ENCODE measurements at places on chromosomes 6 and 20.

GRCh38 chr20:39103732-39104131 lies 141.6 kb downstream of the DHX35 start:
- DNase-seq, result no peak

DNA sequence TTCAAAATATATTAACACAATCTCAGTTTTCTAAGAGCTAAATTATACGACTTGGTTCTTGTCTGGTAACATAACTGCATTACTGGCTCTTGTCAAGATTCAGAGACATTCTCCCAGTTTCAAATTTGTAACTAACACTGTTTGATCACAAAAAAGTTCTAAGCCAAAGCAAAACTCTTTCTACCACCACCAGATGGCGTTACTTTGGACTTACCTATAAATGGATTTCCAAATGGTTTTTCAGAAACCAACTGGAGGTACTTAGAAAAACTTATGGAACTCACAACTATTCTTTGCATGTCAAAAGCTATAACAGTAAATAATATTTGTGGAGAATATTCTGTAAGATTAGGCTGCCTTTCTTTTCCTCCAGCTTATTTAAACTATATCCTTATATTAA lies 34.2 kb upstream of the GFRAL start:
- no peak for DNase-seq

DNA sequence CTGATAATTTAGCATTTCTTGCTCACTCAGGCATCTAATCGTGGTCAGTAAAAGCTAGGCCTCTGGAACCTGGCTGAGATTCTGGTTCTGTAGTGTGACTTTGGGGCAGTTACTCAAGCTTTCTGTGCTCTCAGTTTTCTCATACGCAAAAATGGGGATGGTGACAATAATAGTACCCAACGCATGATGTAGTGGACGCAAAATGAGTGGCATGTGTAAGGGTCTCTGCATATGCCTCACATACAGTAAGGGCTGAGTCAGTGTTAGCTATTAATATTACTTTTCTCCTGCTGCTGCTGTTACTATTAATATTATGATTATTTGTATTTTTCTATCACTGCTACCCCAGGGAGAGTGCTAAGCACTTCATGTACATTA lies 686 bp downstream of the GINS1 start:
- DNase-seq, result no peak

GRCh38 chr6:5967594-5967993 lies 39.1 kb downstream of the NRN1 start:
- no peak for DNase-seq

DNA sequence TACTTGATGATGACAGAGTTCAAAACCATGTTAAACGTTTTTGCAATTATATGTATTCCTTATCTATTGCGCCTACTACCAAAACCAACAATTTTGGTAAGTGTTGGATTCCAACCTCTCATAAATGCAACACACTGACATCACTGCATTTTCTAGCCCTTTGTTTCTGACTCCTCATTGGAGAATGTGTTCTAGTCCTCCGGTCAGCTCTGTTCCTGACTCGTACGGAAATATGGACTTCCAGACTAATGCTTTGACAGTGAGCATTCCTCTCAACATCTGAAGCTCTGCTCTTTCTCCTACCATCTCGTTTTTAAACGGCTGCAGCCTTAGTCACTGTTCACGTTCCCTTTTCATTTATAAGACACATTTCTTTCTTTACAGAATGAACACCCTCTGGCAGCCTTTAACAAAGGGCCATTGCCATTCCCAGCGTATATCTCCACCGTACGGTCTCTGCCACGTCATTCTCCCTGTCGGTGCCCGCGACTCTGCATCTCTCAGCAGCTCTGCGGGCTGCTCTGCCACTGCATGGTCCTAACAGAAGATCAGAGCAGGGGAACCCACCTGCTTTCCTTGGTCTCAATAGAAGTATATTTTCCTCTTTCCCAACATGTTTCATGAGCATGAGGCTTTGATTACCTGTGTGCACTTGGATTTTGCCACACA lies 103.0 kb upstream of the SYNDIG1 start:
- DNase-seq, result no peak

GRCh38 chr6:156954816-156955215 lies 177.6 kb downstream of the ARID1B start:
- DNase-seq, result no peak

DNA sequence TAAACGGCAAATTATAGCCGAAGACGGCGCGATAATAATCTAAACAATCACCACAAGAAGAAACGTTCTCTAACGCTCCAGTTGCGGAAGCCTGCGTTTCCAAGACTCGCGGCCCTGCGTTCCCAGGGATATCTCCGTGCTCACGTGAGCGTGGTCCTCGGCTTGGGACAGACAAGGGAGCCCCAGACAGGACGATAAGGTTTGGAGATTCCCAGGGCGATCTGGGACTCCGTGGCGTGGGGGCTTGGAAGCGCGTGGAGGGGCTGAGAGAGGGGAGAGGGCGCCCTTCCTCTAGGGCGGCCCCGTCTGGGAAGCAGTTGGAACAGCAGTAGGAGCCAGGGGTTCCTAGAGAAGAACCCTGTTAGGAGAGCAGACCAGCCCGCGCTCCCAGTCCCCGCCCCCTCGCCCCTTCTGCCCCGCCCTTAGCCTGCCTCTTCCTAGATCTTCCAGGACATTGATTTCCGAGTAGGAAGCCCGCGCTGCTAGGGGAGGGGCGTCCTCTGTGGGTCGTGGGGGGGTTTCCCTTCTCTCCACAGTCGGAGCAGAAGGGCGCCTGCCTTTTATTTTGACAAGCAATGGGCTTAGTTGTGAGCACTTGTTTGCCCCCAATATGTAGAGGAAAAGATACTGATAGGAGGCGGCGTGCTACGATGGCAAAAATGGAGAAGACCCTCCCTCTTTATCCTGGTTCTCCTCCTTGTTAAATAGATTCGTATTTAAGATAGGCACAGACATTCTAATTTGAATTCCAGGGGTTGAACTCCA lies 10.6 kb downstream of the NRN1 start:
- peak; percentile 55 for DNase-seq

- no peak for DNase-seq
Measured at GRCh38 chr6:122640366-122640765, 30.2 kb downstream of the PKIB start.

DNA sequence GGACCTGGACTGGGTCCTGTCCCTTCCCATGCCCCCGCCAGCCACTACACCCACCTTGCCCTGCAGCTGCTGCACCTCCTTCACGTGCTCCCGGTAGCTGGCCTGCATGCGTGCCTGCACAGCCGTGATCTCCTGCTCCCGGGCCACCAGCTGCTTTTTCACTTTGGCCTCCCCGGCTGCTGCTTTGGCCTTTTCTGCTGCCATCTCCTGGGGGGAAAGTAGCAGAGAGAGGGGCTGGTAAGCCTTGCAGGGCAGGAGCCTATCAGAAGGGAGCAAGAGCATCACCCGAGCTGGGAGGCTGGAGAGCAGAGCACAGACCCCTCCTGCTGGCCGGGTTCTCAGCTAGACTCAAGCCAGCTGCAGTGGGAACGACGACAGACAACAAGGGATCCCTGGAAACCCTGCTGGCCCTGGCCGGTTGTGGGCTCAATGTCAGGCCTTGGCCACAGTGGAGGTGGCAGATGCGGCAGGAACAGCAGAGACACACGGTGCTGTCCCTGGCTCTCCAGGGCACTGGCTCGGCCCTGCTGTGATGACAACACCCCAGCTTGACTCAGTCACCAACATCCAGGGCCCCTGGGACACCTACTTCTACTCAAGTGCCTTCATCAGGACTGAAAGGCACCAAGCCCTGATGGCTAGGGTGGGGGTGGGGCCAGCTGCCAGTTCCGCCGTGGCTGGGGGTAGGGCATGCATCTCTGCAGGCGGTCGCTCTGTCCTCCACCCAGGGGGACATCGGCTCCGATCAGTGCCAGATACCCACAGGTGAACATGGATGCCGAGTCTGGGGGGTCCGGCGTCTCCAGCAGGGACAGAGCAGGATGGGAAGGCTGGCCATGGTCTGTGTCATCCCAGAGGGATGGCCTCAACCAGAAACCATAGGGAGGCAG lies 45.3 kb downstream of the RRBP1 start:
- no peak for DNase-seq

GRCh38 chr6:127484212-127484863 lies 25.1 kb upstream of the KIAA0408 start:
- peak; percentile 77 for DNase-seq

DNA sequence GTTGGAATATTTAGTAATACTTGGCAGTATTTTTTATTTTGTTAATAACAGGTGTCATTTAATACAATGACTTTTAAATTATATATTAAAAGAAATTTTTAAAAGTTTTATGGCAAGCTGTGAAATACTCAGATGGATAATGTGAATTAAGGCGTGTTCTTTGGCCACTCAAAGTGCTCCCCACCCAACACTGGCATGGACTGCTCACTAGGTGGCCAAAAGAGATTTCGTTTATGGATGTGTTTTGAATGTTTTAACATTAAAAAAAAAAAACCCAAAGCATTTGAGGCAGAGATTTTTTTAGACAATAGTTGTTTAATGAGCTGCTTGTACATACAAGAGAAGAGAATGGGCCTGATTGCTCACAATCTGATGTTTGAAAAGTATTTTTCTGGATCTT lies 86.5 kb downstream of the QKI start:
- DNase-seq, result no peak

- peak; percentile 1 for DNase-seq
Measured at GRCh38 chr20:10357061-10357708, 76.8 kb downstream of the MKKS start.

DNA sequence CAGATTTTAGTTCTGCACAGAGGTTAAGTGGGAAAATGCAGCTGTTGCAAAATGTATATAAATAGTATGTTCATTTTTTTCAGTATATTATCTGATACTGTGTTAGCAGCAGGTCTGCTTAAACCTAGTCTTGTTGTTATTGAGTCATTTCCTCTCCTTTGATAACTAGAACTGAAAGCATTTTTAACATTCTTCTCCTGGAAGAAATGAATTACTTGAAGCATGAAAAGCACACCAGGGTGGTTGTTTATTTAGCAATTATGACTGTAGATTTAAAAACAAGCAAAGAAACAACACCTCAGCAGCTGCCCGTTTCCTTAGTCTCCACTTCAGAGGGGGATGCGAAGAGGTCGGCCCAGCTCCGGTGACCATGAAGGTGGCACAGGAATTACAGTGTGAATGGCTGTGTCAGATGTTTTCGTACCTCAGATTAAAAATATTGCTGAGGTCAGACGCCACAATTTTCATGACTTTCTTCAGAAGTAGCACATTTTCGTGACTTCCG lies 53.5 kb downstream of the GOPC start:
- no peak for DNase-seq

DNA sequence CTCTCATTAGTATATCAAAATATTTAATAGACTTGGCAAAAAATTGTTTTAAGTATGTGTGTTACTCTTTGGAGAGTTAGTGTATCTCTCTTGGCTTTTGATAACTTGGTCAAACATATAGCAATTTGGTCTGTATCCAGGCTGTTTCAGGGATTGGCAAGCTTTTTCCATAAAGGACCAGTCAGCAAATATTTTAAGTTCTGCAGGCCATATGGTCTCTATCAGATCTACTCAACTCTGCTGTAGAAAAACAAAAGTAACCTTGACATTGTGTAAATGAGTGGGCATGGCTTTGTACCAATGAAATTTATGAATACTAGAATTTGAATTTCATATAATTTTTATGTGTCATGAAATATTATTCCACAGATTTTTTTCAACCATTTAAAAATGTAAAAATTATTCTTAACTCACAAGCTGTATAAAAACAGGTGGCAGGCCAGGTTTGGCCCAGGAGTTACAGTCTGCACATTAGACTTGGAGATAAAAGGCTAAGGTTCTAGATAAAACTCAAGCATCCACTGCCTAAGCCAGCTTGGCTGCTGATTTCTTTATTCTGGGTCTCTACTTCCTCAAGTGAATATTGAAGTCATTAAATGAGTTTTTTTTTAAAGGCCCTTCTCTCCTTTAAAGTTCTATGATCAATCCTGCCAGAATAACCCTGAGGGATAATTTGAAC lies 13.7 kb downstream of the GSTA4 start:
- DNase-seq, result no peak

DNA sequence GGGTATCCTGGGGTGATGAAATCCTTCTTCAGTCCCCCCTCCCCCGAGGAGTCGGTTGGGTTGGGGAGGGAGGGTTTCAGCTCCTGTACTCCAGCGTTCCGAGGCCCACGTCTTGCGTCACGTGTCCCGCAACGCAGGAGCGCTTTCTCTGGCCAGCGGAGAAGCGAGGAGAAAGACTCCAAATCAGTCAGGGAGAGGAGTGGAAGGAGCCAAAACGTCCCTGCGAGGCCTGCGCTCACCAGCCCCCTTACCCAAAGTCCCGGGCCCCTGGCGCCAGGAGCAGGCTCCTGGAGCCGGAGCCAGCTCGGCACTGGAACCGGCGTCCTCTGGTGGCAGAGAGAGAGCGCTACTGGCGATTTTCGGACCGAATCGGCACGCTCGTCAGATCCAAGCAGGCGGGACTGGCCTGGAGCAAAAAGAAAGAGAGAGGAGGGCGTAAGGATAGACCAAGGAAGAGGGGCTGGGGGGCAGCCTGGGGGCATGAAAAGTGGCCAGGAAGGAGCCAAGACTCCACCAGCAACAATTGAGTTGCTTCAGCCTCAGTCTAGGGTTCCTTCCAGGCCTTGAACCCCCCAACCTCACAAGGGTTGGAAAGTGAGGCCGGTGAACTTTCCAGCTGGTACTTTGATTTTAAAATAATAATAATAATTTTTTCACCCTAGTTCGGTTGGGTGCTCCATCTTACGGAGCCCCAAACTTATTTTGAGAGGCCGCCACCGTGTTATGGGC lies at the start of gene GNAS:
Gene GNAS (plus strand): TSS at position 174 of the 729 bp plus-strand sequence.
- peak; percentile 54 for DNase-seq

- peak; percentile 13 for DNase-seq
Measured at GRCh38 chr6:5401845-5402738, 140.8 kb downstream of the FARS2 start.

- DNase-seq, result no peak
Measured at GRCh38 chr6:31723245-31723979, at the start of gene MPIG6B. MPIG6B (plus strand) TSS chr6:31723373; CDS start chr6:31723384, 11 bp downstream.

GRCh38 chr20:43984587-43984986 lies 69.9 kb downstream of the TOX2 start:
- DNase-seq, result no peak

GRCh38 chr6:167306401-167306998 lies 15.4 kb downstream of the UNC93A start:
- DNase-seq, result no peak

DNA sequence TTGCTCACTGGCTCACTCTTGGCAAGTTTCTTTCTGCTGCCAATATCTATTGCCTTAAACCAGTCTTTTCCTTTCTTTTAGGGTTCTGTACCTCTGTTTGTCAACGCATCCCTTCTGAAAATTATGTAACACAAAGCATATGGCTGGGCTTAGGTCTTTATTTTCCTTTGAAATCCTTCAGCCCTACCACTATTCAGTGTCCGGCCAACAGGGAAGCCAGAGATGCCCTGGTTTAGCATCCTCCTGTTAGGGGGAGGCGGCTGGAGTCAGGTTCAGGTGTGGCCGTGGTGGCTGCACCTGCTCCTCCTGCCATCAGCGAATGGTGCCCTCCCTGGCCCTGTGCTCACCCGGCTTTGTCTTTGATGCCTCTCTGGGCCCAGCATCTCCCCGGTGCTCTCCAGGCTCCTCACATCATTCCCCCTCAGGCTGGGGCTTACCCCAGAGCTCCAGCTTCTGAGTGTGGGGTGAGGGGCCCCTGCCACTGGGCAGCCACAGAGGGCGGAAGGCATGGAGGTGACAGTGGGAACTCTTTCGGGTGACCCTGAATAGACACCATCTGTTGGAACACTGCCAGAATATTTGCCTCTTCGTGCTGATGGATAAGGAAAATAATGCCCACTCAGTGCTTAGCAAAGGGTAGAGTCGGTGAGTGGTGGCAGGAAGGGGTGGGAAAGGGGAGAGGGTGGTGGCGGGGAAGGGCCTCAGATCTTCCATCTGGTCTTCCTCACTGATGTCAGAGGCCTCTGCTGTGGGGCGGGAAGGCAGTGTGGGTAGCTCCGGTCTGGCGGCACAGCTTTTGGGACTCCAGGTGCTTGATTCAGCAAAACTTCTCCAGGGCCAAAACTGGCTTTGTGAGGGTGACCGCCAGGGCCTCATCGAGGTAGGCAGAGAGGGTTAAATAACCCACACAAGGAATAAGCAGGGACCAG lies 97.2 kb downstream of the DACT2 start:
- no peak for DNase-seq

Measured in suppressor macrophage treated with lipopolysaccharide for 4 hours (primary cell).